Heart right ventricle (tissue), 16 donors: ENCODE measurements at places on chromosomes 7 and 10.

DNA sequence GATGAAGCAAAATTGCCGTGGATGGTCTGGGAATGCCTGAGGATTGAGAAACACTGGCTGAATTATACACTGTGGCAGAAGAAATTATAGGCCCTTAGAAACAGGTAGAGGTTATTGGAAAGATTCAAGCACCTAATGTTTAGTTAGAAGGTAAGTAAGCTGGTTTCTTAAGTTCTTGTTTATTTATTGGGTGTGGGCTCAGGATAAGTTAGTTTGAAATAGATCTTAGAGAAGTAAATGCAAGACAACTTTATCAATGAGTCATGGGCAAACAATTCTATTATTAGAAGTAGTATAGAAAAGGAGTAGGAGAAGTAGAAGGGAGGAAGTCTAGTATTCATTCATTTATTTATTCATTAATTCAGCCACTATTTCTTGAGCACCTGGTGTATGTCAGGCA is 96.5 kb downstream of the KAT6B start:
- no peak for DNase-seq

GRCh38 chr10:48983648-48984351 is 44.2 kb upstream of the LRRC18 start:
- no peak for DNase-seq

- DNase-seq = no peak
Observed at GRCh38 chr10:127498087-127498486, 51.0 kb upstream of the NPS start.

DNA sequence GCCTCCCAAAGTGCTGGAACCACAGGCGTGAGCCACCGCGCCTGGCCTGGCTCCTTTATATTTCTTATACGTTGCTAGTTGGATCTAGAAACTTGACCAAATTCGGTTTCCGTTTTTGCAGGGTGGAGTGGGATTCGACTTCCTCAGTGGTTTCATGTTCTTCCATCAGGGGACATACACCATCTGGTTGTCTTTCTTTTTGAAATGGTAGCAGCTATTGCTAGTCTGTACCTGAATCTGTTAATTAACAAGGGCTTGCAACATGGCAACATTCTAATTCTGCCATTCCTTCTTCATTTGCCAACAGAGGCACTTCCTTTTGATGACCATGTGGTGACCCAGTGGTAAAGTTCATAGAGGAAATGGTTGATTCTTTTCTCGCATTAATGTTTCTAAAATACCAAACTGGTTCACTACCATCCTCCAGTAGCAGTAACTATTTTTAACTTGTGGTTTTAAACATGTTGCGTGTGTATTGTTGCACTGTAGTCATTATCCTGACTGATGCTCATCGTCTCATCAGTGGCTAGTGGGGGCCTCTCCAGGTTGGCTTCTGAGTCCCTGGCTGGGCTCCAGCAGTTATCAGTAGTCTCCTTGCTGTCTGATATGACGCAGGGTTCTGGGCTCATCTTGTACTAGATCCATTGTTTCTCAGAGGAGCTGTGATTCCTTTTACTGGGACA is 159.2 kb downstream of the RGS10 start:
- DNase-seq = no peak

DNA sequence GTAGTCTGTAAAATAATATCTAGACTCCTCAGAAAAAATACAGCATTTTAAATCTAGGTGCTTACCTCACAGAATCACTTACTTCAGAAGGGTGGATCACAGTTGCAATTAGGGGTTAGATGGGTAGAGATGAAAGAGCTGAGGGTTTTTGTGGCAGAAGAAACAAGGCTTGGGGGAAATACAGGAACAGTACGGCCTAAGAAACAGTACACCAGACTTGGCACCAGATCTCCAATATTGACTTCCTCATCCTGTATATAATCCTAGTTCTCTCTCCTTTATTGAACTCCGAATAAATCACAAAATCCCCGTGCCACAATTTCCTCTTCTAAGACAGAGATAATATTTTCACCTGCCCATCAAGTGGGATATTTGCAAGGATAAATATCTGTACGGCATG is 14.3 kb downstream of the CEP41 start:
- no peak for DNase-seq

DNA sequence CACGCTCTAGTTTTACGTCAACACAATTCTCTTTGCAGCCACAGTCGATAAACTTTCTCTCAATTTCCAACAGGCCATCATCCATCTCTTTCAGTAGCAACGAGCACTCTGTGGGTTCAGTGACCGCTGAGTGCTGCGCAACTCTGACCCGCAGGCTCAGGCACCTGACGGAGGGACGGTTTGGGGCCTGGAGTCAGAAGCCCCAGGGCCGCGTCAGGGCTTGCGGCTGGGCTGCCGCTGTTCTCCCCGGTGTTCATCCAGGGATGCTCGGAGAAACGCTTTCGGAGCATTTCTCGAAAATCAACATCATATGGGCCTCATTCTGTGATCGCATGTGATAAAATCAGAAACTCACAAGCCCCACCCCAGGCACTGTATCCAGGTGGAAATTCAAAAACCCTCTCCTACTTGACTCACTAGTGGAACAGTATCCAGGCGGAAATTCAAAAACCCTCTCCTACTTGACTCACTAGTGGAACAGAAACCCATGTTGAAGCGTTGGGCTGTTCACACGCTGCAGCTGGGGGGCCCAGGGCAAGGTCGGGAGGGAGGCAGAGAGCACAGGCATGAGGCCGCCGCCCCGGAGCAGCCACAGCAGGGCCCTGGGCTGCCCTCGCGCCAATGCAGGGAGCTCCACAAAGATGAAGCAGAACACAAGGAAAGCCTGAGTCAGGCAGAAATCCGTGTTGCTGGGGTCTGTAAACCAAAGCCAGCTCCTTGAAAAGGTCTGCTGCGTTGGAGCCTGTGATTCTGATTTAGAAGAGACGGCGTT is 73.3 kb upstream of the NKX6-2 start:
- DNase-seq = no peak
